ENCODE measurements at places on chromosomes 1 and 21. TPM values are rescaled to one million over a fixed set of nuclear protein-coding genes. Genes with fewer than 3 reads are reported as not detected.

Gene NUP210L
- not detected for total RNA-seq

Gene SLC44A5
- total RNA-seq: 0.33 TPM

Gene AZIN2
- total RNA-seq: 1.5 TPM

Gene PPCS
- total RNA-seq: 71.8 TPM

Gene RGL1
- 41.8 TPM for total RNA-seq

Gene SF3B4
- 8.1 TPM for total RNA-seq

Gene CA6
- total RNA-seq: not detected

Gene ATP1A4
- 0.22 TPM for total RNA-seq

Gene OR6N2
- not detected for total RNA-seq

Gene DPT
- total RNA-seq: 594 TPM

Gene CNR2
- total RNA-seq: not detected

Gene VWA5B1
- not detected for total RNA-seq

Gene PGLYRP3
- not detected for total RNA-seq

Gene OR2L13
- not detected for total RNA-seq

Gene DIO1
- total RNA-seq: not detected

Gene RCC1
- total RNA-seq: 17.1 TPM

Gene TMEM269
- not detected for total RNA-seq

Gene PALMD
- total RNA-seq: 115 TPM

Gene TRIM67
- 0.17 TPM for total RNA-seq

Gene CSF3R
- 18.4 TPM for total RNA-seq

Gene FMO2
- total RNA-seq: 99.8 TPM

Gene FAM72C
- 0.51 TPM for total RNA-seq

Gene GREM2
- total RNA-seq: 0.22 TPM

Gene SPATA45
- not detected for total RNA-seq

Gene ALX3
- not detected for total RNA-seq

Gene MINDY1
- 31.3 TPM for total RNA-seq

All from subcutaneous adipose tissue (tissue), 4 donors.